ENCODE measurements at places on chromosomes 11 and 22.
A peak's percentile ranks its signal among the peaks of the same experiment; 100 is the strongest.

DNA sequence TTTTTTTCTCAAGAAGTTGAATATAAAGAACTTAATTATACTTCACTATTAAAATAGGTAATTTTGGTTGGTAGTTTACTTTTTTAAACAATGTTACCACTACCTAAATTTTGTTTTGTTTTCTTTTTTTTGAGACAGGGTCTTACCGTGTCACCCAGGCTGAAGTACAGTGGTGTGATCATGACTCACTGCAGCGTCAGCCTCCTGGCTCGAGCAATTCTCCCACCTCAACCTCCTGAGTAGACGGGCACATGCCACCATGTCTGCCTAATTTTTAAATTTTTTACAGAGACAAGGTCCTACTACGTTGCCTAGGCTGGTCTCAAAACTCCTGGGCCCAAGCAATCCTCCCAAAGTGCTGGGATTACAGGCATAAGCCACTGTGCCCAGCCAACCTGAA is 17.6 kb downstream of the SPCS2 start:
- peak; percentile 57 for DNase-seq

DNA sequence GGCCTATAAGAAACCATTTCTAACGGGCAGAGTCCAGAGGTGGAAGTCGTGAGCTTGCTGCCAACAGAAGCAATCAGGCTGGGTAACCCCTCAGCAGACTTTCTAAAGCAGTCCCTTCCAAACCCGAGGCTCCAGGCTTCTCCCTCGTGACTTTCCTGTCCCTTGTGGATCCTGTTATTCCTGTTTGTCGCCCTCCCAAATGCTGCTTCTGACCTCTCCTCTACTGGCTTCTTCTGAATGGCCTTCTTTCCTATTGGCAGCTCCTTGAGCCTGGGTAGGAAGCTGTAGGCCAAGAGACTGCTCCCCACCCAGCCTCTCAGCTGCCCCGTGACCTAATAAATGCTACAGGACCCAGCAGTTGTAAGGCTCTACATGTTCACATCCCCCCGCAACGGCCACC is 35.0 kb downstream of the MAFF start:
- no peak for DNase-seq

- no peak for DNase-seq
Observed at GRCh38 chr11:103480421-103480820, 371.2 kb downstream of the DYNC2H1 start.

DNA sequence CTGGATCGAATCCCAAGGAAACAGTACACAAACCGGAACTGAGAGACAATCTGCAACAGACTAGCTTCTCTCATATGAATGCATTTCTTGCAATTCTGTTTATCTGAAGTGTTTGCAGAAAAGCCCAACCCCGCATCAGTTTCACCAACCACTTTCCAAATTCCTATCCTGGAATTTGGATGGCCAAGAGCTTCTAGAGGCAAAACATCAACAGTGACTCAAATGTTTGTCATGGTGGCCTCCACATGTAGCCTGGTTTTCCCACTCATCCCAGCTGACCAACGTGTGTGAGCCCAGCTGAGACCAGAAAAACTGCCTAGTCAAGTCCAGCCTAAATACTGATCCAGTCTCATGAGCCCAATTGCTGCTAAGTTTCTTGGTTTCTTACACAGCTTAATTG is 8.3 kb upstream of the MIEF1 start:
- DNase-seq, result no peak

GRCh38 chr11:8967184-8967583 is 2.9 kb upstream of the TMEM9B start:
- DNase-seq, result no peak

DNA sequence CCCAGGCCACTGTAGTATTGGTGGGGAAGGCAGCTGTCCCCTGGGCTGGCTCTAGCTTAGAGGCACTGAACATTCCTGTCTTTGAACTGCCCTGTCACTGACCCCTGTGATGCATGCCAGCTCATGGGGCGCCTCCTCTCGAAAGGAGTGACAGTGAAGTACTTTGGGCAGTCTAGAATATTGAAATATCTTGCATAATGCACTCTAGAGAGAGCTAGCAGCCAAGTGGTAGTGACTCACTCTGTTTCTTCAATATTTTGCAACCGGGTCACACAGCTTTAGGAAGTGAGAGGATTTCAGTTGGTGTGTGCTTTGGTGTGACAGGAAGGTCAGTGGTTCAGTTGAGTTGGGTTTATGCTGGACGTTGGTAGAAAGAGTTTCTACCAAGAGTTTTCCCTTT is 35.5 kb upstream of the ST14 start:
- peak; percentile 85 for DNase-seq

DNA sequence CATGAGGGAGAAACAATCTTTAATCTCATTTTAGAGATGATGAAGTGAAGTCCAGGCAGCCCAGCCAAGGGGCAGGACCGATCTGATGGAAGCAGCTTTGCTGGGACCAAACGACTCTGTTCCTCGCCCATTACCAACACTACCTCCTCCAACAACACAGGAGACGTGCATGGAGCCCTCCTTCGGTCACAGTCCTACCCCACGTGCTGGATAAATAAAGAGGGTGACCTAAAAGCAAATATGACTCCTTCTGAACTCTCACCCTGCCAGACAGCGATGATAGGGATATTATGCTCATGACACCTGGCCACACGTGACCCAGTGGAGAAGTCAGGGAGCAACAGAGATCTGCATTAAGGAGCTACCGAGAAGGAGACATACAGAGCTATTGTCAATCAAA is 26.0 kb downstream of the SCGB1A1 start:
- DNase-seq, result no peak

DNA sequence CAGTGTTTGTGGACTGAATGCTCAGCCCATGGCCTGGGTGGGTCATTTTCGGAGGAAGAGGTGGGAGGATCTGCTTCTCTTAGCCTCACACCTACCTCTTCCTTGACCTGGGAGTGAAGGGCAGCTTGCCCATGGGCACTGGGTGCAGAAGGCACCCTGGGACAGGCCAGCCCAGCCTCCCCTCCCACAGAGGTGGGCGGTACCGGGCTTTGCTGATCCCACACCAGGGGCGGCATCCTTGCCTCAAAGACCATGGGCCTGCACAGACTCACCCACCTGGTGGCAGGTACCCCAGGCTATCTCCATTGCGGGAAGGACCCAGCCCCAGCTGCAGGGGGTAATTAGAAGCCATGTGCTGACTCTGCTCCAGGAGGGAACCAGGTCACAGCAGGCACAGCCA is 1.5 kb upstream of the PNPLA5 start:
- DNase-seq, result no peak

- no peak for DNase-seq
Observed at GRCh38 chr11:86128914-86129313, 60.0 kb upstream of the PICALM start.

DNA sequence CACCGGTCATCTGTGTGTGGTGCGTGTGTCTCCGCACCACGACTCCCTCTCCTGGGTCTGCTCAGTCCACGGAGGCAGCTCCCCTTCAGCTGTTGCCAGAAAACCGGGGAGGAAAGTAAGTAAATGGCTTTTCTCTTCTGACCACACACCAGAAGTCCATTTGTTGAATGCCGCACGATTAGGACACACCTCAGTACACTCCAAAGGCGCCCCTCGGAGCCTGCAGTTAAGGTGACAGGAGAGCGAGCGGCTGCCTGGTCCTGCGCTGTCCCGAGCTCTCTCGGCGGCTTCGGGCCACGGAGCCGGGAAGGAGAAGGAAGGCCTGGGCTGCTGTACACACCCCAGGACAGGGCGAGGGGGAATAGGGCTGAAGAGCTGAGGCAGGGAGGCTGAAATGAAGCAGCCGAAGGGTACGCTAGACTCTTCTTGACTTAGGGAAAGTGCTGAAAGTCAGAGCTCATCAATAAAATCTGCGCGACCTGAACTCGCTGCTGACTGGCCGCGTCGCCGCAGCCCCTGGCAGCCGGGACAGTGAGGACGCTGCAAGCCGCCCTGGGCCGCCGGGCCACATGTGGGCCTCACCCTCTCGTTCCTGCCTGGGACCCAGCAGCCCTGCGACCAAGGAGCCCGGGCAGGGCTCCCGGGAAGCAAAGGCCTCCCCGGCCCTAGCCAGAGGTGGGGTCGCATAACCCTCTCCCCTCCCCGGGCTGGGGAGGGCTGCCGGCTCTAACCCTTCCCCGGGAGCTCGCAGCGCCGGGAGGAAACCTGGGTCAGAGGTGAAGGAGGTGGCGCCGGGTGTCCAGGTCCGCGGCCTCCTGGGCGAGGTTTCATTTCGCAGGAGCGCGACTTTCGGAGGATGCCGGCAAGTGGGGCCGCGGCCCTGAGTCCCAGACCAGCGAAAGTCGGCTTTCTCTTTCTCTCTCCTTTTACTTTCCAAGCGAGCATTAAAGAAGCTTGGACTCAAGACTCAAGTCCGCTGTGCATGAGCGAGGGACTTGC is 1.6 kb upstream of the PAX6 start:
- DNase-seq, result no peak

GRCh38 chr11:17683377-17684161 is 35.8 kb upstream of the MYOD1 start:
- DNase-seq, result no peak

DNA sequence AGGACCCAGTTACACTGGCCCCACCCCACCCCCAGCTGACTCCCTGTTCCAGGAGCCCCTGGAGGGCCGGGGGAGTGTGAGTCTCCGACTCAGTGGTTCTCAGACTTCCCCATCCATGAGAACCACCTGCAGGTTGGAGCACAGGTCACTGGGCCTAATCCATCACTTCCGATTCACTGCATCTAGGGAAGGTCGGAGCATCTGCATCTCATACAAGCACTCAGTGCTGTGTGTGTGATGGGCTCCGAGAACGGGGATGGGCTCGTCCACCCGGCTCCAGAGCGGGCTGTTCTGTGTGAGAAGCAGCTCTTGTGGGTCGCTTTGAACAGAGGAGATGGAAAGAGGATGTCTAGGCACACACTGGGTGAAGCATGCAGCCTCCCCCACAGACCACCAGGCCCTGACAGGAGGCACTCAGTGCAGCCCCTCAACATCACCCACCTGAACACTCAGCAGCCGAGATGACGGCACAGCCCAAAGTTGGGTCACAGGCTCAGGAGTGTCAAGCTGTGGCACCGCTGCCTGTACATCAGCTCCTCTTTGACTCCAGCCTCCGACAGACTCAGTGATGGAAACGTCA is 541.4 kb downstream of the BRD1 start:
- no peak for DNase-seq

DNA sequence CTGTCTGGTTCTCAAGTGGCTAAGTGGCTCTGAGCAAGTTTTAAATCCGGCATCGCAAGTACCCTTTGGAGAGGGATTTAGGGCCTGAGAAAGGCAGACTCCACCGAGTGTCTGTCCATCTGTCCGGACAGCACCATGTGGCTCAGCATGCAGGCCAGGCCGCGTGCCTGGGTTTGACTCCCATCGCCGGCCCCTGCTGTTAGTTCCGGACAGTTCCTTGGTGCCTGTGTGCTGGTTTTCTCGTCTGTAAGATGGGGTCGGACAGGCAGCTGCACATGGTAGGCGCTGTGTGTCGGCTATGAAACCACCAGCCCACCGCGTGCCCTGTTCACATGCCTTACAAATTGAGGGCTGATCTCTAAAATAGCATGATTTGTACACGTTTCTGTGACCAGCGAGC is 31.0 kb downstream of the NUP50 start:
- no peak for DNase-seq

- no peak for DNase-seq
Observed at GRCh38 chr22:37765498-37765897, 42.2 kb upstream of the GCAT start.

GRCh38 chr11:68941324-68942094 is 37.8 kb downstream of the IGHMBP2 start:
- DNase-seq, result no peak

All from Panc1 (cell line).